ENCODE measurements at places on chromosomes 5 and 9. TPM values are rescaled to one million over a fixed set of nuclear protein-coding genes. Genes with fewer than 3 reads are reported as not detected.

- DNase-seq, result no peak
Observed at GRCh38 chr9:129990269-129991010, 52.5 kb downstream of the FNBP1 start.

DNA sequence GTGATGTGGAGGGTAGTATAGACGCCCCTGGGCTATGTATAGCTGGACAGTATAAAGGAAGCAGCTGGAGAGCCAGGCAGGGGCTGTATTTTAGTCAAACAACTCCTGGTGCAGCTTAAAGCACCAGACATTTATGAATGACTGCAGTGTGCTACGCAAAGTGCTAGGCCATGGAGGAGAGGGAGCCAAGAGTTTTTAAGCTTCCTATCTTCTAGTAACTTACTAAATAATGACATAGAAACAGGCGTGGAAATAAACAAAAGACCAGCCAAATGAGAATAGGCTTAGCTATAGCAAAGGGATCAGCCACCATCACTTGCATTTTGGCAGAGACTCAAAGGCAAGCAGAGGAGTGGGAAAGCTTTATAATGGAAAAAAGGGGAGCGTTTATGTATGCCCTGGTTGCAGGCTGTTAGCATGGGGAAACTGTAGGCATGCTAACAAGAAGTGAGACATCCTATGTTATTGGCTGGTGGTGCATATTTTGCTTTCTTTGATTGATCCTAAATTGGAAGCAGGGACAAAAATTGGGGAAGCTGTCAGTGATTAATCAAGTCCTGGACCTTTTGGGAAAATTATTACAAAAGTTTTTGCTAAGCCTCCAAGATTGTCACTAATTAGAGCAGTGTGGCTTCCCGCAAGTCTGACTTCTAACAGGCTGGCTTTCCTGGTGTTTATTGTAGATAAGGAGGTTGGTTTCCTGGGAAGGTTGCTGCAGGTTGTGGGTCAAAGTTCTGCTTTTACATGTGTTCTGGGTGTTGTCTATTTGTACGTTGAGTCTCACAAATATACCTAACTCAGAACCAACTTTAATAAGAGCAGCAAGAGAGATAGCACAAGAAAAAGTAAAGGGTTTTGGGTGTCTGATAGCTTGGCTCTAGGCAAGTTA lies 46.6 kb downstream of the RAB3C start:
- DNase-seq, result peak; percentile 10

DNA sequence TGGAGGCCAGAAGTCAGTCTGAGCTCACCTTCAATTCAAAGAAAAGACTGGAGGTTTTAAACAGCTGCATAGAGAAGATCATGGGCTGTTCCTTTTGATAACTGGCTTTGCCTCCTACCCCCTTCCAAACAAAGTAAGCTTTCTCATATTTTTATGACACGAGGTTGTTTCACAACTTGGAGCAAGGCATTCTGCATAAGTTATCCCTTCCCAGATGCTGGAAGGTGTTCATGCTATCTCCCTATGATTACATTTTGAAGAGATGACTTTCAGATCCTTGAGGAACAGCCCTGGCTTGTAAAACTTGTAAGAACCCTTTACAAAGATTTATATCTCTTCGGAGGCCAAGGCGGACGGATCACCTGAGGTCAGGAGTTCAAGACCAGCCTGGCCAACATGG lies 571.9 kb upstream of the FTMT start:
- DNase-seq, result no peak

DNA sequence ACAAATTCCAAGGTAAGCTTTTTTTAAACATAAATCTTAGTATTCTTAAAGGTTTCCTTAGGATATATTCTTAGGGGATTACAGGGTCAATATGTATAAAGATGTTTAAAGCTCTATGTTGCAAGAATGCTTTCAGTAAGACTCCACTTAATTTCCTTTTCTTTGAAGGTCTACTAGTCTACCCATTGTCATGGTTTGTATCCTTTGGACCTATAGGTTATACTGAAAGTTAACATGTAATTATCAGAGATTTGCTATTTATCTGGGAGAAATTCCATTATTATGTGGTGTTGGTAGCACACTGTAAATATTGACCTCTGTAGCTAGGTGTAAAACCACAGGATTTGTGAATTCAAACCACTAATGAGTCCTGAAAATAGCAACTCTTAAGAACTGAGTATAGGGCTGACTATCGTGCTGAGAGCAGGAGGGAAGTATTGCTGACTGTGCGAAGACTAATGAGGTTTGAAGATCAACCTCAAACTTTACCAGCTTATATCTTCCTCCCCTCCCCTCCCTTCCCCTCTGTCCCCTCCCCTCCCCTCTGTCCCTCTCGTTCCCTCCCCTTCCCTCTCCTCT lies 85.6 kb downstream of the GADD45G start:
- DNase-seq, result no peak

GRCh38 chr9:133889584-133890301 lies 102.4 kb downstream of the VAV2 start:
- no peak for DNase-seq

GRCh38 chr5:169717288-169717687 lies 80.2 kb downstream of the DOCK2 start:
- no peak for DNase-seq

GRCh38 chr9:83935276-83935935 lies 14.2 kb upstream of the KIF27 start:
- DNase-seq, result no peak

- no peak for DNase-seq
Observed at GRCh38 chr5:97844797-97845196, 661.8 kb upstream of the RIOK2 start.

GRCh38 chr5:73440262-73440661 lies 8.3 kb downstream of the FOXD1 start:
- no peak for DNase-seq

GRCh38 chr5:173180331-173180730 lies 36.0 kb downstream of the BNIP1 start:
- DNase-seq, result no peak

- no peak for DNase-seq
Observed at GRCh38 chr9:106883030-106883429, 20.1 kb downstream of the ZNF462 start.

GRCh38 chr9:4137234-4137633 lies 162.6 kb downstream of the GLIS3 start:
- peak; percentile 88 for DNase-seq

- no peak for DNase-seq
Observed at GRCh38 chr9:95018099-95018936, 291.8 kb downstream of the AOPEP start.

- DNase-seq, result no peak
Observed at GRCh38 chr5:129460936-129461710, 1.0 kb downstream of the ADAMTS19 start.

- no peak for DNase-seq
Observed at GRCh38 chr5:22319798-22320197, 533.3 kb downstream of the CDH12 start.

DNA sequence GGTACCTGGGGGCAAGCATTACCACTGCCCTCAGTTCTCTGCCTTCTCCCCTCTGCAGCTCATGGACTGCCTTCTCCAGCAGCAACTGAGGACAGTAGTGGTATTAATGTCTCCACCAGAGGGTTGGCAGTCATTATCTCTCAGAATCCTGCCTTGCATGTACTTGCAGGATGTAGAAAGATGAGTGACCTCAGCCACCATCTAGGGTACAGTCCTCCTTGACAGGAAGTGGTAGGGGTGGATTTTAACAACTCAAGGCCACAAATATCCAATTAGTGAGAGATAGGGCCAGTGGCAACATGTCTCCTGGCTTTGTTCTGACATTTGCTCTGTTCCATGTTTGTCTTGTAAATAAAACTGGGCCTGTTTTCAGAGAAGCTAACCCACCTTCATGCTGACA lies 47.2 kb downstream of the F2R start:
- no peak for DNase-seq

DNA sequence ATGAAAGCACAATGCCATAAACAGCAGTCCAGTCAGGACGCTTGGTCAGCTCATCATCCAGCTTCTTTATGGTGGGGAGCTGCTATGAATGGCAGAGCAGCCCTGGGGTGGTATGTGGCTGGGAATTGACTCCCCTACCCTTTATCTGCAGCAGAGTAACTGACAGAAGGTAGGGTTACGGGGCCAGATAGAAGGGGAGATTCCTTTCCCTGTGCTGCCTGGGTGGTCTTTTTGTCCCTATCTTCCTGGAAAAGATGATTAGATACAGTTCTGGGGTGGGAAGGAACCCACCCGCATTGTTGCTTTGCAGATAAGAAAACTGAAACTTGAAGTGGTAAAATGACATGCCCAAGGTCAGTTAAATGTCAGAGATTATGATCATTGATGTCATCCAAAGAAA lies 405.5 kb downstream of the ARHGEF28 start:
- no peak for DNase-seq

- DNase-seq, result no peak
Observed at GRCh38 chr9:96413302-96414221, 4.6 kb downstream of the ZNF367 start.

DNA sequence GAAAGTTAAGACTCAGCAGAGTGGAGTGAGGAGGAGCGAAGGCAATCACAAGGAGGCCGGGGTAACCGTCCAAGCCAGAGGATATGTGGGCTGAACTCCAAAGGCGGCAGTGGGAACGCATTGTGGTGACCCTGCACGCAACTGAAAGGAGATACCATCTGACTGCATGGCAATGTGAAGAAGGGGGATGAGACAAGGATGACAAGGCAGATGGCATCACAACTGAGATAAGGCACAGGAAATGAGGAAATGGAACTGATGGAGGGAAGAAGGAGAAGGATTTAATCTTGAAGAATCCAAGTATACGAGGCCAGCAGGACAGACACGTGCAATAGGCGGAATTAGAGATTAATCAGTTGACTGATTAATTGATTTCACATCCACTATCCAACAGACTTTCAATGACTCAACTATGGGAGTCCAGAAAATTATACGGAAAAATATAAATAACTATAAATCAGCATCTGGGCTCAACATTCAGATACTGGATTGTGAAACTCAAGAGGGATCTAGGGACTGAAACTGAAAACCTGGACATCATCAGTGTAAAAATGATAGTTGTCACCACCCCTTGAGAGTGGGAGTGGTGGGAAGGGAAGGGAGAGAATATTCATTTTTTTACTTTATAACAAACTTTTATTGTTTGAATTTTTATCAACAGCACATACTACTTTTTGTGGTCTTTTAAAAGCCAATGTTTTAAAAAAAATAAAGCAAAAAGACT lies 86.1 kb downstream of the ARL15 start:
- DNase-seq, result no peak

DNA sequence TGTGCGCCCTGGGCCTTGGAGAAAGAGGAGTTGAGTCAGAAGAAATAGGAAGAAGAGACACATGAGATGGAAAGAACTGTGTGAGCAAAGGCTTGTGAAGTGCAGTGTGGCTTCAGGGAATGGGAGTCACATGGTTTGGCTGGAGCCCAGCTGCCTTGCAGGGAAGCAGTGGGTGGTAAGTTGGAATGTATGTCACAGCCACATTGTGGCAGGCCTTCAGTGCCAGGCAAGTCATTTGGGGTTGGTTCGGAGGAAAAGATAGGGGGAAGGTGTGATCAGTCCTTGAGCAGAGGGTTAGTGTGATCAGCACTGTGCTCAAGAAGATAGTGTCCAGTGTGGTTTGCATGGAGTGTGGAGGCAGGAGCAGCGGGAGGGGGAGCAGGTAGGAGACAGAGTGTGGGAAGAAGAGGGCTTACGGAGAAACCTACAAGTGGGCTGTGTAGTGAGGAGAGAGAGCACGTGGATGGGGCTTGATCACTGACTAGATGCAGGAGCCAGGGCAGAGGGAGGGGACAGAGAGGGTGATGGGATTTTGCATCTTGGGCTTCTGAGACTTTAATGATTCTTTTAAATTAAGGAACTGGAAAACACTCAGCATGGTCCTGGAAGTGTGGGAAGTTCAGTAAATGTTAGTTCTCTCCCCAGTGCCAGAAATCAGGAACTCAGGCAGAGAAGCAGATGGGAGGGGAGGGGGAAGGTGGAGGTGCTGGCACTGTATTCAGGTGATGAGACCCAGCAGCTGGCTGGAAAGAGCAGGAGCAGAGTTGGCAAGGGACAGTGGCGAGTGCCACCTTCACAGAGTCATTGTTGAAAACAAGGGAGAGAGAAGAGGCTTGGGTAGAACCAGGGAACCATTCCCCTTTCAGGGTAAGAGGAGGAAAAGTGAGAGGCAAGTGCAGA lies 46.6 kb downstream of the ARHGAP26 start:
- DNase-seq, result no peak

The ANXA1 gene
- 682 TPM for total RNA-seq

The RANBP3L gene
- not detected for total RNA-seq

The TLX3 gene
- not detected for total RNA-seq

The KCTD16 gene
- total RNA-seq, result 0.10 TPM

The ATG10 gene
- total RNA-seq, result 3.9 TPM

The SPINK13 gene
- not detected for total RNA-seq

The GM2A gene
- total RNA-seq, result 38.4 TPM

The TAF11L11 gene
- not detected for total RNA-seq

The GMCL2 gene
- not detected for total RNA-seq

The MCTP1 gene
- 9.0 TPM for total RNA-seq

The CCDC183 gene
- 0.48 TPM for total RNA-seq

The TERT gene
- total RNA-seq, result not detected

The FAM221B gene
- not detected for total RNA-seq

The TTC33 gene
- total RNA-seq, result 6.7 TPM
